Hematopoietic multipotent progenitor cell (in vitro differentiated cells): ENCODE measurements at places on chromosomes 4 and X.

DNA sequence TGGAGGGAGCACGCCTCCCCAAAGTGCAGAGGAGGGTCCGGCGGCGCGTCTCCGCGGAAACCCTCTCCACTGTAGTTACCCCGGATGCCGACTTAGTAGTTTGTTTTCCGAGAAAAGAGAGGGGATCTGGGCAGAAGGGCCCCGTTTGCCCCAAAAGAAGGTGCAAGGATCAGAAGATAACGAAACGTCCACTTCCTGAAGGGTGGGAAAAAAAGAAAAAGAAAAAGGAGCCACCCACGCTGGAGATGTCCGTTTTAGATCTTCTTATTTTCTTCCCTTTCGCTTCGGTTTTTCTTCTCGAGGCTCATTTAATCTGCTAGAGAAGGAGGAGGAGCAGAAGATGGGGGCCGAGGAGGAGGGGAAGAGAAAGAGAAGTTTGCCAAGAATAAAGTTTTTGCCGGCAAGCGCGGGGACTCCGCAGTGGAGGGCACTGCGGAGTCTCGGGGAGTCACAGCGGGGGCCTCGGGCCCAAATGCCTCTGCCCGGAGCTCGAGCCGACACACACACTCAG lies 517 bp downstream of the LEF1 start:
- DNase-seq = no peak

GRCh38 chrX:53190363-53190960 lies 34.5 kb downstream of the KDM5C start:
- no peak for DNase-seq

- DNase-seq = no peak
These were observed 78.3 kb upstream of the ATXN3L start for GRCh38 chrX:13397878-13398818.

DNA sequence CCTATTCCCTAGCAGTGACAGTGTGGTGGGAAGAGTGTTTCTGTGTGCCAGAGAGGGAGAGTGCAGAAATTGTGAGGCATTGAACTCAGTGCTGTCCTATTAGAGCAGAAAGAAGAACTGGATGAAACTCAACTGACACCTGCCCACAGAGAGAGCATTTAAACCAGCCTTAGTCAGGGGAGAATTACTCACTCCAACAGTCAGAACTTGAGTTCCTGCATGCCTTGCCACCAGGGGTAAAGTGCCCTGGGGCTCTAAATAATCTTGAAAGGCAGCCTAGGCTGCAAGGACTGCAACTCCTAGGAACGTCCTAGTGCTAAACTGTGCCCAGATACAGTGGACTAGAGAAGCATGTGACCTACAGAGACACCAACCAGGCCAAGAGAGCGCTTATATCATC lies 12.8 kb downstream of the CYSLTR1 start:
- DNase-seq = no peak

DNA sequence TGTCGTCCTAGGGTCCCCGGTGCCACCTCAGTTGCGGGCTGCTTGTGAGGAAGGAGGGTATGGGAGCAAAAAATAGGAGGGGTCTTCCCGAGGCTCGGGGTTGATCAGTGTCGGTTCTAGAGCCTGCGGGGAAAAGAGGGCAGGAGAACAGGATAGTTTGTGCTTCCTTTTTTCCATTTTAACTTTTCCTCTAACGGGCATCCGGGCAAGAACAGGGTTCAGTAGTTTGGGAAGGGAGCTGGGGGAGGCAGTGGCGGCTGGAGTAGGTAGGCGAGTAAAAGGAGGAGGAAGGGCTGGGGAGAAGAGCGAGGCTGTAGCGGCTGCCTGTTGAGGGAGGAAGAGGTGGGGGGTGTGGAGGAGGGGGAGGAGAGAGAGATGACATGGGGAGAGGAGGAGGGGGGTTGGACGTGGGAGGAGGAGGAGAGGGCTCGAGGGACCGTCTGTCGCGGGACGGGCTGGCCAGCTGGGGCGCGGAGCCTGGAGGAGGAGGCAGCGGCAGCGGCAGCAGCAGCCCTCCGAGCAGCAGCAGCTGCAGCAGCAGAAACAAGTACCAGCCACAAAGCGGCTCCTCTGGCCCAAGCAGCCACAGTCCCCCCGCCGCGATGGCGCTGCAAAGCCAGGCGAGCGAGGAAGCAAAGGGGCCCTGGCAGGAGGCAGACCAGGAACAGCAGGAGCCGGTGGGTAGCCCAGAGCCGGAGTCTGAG lies at the start of gene SLC16A2:
TSS of gene SLC16A2 (plus strand) at position 458 of the 704 bp plus-strand sequence. CDS start at position 603, 145 bp downstream.
- DNase-seq = peak; percentile 66

- no peak for DNase-seq
These were observed 247.4 kb downstream of the ADGRA3 start for GRCh38 chr4:22268350-22269025.

GRCh38 chr4:155624478-155624877 lies 42.2 kb upstream of the GUCY1A1 start:
- DNase-seq = no peak

DNA sequence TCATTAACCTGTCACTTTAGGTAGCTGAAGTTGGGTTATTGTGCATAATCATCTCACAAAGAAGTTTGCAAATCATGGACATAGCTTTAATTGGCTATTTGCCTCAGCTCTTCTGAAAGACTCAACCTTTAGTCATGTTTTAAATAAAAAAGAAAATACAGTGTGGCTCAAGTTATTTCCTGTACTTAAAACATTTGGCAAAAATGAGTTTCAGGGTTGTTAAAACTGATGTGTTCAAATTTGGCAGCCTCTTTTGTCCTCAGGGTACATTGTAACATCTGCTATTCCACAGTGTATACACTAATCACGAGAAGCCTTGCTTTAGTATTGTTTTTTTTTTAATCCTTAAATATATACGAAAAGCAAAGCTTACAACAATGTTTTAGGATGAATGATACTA lies 31.5 kb upstream of the HPGD start:
- no peak for DNase-seq

- DNase-seq = peak; percentile 53
These were observed 394.4 kb upstream of the ADGRL3 start for GRCh38 chr4:60805500-60806313.

DNA sequence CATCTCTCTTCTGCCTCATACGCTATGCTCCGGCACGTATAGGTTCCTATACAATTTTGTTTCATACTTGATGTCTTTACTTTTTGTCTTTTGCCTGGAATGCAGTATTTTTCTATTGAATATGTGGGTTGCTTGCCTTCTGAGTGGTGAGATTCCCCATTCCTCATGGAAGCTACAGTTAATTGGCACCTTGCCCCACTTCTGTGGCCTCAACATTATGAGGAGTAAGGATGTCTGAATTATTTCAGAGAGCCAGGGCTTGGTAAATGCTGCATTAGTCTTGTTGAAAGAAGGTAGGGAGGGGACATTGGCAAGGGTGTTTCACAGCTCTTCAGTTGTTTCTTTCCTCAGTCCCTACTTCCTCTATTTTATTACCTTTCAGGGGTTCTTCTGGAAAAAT lies 23.0 kb downstream of the CDKL5 start:
- no peak for DNase-seq

DNA sequence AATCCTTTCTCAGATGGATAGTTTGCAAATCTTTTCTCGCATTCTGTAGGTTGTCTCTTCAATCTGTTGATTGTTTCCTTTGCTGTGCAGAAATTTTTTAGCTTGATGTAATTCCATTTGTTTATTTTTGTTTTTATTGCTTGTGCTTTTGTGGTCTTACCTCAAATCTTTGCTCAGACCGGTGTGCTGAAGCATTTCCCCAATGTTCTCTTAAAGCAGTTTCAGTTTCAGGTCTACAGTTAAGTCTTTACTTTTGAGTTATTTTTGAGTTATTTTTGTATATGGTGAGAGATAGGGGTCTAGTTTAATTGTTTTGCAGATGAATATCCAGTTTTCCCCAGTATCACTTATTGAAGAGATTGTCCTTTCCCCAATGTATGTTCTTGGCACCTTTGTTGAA lies 18.2 kb upstream of the SLC25A14 start:
- DNase-seq = no peak

- no peak for DNase-seq
These were observed 20.5 kb downstream of the GLRB start for GRCh38 chr4:157096439-157096838.

DNA sequence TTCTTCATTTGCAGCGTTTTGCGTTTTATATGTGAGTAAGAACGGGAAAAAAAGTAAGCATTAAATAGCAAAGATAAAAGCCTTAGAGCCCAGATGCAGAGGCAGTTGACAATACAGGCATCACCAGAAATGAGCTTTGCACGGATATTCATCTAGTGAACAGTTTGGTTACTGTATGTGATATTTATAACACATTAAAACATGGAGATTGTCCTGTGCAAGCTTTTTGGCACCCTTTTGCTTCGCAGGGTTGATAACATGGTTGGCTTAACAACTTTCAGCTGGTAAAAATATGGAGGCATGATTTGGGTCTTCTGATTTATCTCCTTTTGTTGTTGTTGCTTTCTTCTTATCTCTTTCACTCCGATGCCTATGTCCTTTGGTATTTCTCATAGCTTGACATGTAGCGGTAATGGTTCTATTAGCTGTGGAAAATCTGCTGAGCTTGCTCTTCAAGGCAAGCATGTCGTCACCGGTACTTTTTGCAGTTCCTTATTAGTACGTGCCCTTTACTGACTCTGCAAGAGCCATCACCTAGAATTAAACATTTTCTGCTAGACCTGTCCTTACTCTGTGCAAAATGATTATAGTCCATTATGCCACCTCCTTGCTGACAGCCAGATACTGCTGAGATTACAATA lies 102.9 kb downstream of the PCDH7 start:
- no peak for DNase-seq

GRCh38 chr4:173046818-173047217 lies 121.8 kb upstream of the GALNT7 start:
- DNase-seq = no peak

- DNase-seq = no peak
These were observed 111.1 kb upstream of the JADE1 start for GRCh38 chr4:128698386-128698785.

DNA sequence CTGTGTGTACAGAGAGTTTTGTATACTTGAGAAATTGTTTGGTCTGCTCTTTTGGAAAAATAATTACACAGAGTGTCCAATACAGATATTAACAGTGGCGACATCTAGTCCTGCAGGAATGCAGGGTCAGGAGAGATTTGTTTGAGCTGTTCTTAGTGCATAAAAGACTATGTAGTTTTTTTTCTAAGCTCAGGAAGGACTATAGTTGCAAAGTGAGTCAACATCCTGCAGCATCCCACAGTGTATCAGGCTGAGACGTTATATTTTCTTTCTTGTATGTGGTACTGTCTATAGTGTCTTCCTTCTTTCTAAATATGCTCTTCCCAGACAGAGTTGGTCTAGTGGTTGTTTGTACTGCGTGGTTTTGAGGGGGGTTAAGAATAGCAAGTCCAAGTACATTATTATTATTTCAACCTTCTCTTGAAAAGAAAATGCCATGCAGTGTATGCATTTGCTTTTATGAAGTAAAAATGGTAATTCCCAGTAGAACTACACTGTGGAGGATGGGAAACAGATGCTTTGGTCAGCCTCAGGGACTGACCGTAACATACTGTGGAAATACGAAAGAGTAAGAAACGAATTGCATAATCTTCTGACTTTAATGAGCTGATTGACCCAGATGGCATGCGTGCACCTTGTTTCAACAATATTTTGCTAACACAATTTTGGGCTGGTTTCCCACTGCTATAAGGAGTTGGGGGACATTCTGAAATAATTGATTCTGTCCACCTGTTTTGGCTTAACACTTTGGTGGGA lies 67.4 kb downstream of the DMP1 start:
- DNase-seq = no peak

DNA sequence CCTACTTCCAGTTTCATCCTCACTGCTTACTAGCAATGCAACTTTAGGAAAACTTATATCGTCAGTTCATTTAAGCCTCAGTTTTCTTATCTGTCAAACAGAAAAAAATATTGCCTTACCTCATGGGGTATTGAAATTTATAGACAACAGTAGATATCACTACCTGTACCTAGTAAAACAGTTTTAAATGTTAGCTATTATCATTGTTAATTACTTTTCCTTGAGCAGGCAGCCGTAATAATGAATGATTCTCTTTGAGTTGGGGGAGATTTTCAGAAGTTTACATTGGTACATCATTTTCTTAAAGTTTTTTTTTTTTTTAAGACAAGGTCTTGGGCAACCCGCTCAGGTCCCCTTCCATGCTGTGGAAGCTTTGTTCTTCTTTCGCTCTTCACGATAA lies 71.7 kb upstream of the BMPR1B start:
- DNase-seq = no peak

DNA sequence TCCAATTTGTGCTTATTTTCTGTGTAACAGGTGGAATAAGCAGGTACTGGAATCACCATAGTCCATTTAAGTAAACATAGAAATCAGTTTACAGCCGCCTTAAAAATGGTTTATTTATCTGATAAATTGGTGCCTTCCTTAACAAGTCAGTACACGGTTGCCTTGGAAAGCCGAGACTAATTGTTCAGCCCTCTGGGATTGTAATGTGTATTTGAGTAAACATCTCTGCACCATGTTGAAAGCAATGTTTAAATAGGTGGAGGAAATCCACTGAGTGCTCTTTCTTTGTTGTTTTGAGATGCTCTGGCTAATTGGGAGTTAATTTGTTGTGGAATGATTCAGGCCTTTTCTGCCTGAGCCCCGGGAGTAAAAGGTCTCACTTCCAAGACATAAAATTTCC lies 45.7 kb upstream of the ADRA2C start:
- no peak for DNase-seq

DNA sequence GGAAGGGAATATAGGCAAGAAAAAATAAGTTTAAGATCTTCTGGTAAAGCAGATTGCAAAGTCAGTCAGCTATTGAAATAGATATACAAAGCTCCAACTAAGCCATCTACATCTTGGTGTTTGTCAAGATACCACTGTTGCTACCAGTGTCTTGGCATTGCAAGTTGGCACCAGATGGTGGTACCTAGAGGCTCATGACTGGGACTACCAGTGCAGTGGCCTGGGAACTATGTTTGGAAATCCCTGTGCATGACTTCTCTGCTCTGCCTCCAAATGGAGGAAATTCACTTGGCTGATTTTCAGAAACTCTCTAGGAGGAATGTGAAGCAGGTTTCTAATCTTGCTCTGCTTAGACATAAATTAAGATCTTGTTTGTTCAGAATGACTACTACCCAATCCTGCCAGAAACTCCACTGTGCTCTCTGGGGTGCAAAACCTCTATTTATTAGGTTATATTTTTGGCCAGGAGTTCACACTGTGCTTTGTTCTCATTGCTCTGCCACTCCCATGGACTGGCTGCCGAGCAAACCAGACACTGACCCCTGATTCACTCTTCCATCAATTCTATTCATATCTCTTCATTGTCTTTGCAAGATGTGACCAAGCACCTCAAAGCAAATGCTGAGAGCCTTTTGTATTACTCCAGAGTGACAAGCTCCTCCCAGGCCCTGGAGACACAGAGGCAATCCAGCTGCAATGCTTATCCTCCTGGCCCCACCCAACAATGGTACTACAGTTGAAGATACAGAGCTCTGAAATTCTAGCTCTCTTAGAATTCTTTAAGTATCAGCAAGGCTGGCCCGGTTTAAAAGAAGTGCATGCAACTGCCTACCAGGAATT lies 272.3 kb upstream of the FGF16 start:
- no peak for DNase-seq

GRCh38 chr4:910366-911091 lies 21.6 kb downstream of the GAK start:
- DNase-seq = no peak

GRCh38 chr4:6990661-6991060 lies 52.5 kb upstream of the TADA2B start:
- no peak for DNase-seq
